Fibroblast of lung (primary cell): ENCODE measurements at places on chromosomes 6 and 20. TPM values are rescaled to one million over a fixed set of nuclear protein-coding genes. Genes with fewer than 3 reads are reported as not detected.

The SLC35D3 gene
- total RNA-seq: not detected in 2 replicates

DNA sequence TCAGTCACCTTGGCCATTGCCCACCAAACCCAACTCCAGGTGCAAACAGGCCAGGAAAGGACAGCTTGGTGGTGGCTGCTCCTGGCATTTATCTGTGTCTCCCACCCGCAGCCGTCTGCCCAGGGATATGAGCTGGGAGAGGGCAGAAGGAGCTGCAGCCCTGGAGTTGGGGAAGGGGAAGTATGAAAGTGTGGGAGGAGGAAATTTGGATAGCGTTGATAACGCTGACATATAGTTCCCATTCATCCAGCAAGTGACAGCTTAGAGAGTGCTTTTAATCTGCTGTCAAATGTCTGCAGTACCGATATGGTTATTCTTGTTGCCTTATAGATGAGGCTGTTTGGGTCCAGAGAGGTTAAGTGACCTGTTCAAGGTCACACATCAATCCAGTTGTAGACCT is 741 bp downstream of the KCNK16 start:
- no peak overlapping the region for H3K4me3 ChIP-seq
- H3K27ac ChIP-seq: no peak overlapping the region
- no peaks in the 10 kb centered on the region for H3K4me1 ChIP-seq

- no peak overlapping the region for H3K4me3 ChIP-seq
- peak; percentile 23 for DNase-seq
- H3K36me3 ChIP-seq: no peaks in the 10 kb centered on the region
- no peak overlapping the region for H3K27ac ChIP-seq
- H3K27me3 ChIP-seq: no peaks in the 10 kb centered on the region
- H3K4me1 ChIP-seq: no peaks in the 10 kb centered on the region
Observed at GRCh38 chr6:15593798-15594197, 69.0 kb downstream of the DTNBP1 start.

GRCh38 chr20:38270869-38271605 is 10.5 kb upstream of the KIAA1755 start:
- H3K4me3 ChIP-seq: no peak overlapping the region
- no peaks in the 10 kb centered on the region for H3K27me3 ChIP-seq

DNA sequence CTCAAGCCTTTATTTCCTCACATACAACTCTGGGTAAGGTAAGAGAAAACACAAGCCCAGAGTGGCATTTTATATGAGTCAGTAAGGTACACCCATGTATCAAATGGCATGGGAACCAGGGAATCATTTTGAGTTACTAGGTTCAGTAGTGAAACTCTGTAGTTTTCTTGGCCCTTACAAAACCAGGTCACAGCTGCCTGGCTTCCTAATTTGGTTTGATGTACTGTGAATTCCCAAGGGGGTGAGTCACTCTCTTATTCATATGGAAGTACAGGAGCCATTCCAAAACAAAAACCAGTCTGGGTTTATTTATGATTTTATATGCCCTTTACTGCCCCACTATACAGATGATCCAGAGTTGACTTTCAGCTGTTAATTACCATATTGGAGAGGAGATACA is 70.7 kb downstream of the PDE7B start:
- DNase-seq: peak; percentile 99
- no peaks in the 10 kb centered on the region for H3K27me3 ChIP-seq
- peak overlapping the region; percentile 11 for H3K27ac ChIP-seq
- H3K4me3 ChIP-seq: no peak overlapping the region
